ENCODE measurements at places on chromosomes 7 and 10.

DNA sequence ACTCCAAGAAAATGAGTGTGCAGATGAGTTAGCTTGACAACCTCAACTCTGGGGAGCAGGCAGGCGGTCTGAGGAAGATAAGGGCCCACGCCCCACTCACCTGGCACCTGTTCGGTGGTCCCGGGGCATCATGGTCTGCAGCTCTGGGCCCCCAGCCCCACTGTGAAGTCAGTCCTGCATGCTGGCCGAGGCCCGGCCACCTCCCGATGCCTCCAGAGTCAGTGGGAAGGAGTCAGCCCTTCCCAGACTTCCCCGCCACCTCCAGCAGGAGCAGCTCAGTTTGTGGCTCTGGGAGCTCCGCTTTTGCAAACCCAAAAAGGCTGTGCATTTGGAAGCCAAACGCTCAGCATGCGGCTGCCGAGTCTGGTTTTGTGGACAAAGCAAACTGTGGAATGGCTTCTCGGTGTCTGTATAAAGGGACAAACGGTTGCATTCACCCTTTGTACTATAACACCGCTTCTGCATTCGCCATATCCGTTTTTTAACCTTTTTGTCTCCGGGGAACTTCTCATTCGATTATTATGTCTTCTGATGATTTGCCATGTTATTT lies 167.3 kb downstream of the CCDC3 start:
- no peak for DNase-seq

- no peak for DNase-seq
These were observed 42.5 kb upstream of the INPP5A start for GRCh38 chr10:132494866-132495630.

DNA sequence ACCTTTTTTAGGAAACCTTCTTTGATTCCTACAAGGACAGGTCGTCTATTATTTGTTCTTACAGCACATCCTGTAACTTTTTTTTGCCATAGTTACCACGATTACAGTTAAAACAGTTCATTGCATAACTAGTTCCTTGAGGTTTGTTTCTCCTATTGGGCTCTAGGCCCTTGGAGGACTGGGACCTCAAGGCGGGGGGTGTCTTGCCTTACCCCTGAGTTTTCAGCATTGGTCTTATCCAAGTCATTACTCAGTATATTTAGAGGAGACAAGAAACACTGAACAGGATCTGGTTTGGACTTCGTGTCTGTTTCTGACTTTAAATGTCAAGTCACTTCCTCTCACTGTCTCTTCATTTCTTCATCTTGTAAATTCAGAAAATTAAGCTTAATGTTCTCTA lies 369.8 kb downstream of the SDK1 start:
- DNase-seq: no peak

GRCh38 chr7:25493805-25494366 lies 265.6 kb upstream of the NPVF start:
- DNase-seq: no peak
